ENCODE measurements at places on chromosomes 3 and 15.

DNA sequence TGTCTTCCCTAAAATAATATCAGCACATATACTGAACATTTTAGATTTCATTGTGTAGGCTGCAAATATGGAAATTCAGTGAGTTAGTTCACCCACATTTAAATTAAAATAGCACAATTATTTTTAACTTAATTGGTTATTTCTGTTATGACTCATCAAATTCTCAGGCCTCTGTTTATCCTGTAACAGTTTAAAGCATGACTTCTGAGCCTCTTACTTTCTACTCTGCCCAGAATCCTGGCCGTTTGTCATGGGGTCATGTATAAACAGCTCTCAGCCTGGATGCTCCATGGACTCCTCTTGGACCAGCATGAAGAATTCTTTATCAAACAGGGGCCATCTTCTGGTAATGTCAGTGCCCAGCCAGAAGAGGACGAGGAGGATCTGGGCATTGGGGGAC, 12.2 kb downstream of the TUBGCP4 start:
- no peak for DNase-seq

DNA sequence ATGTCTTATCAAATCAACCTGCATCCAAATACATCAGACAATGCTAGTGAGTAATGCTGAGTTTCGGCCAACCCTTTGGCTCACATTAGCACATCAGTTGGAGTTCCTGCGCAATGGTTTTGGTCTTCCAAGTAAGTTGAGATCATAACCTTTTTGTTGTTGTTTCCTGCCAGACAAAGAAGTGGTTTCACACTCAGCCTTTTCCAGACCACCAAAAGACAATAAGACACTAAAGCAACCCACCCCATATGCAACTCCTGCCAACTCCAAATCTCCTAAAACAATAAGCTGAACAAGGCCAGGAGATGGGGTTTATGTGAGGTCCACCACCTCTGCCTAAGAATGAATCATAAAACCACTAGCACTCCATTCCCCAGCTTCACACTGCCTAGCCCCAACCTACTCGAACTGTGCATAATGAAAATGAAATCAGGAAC, 177.0 kb downstream of the ERC2 start:
- peak; percentile 30 for DNase-seq

DNA sequence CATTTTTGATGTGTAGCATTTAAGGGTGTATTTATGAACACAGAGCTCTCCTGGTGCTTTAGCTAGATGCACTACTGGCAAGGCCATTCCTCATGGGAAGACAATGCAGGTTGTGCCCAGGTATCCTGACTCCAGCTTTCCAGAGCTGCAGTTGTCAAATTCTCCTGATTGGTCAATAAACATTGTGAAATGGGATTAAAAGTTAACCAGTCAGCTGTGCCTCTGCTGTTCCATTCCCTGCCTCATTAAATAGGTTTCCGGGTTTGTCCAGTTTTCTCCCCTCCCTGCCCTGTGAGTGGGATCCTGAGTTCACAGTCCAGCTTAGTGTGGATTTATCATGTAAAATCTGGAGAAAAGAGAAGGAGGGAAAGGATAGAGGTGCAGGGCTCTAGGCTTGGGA, 207.3 kb downstream of the SQOR start:
- DNase-seq, result peak; percentile 64

DNA sequence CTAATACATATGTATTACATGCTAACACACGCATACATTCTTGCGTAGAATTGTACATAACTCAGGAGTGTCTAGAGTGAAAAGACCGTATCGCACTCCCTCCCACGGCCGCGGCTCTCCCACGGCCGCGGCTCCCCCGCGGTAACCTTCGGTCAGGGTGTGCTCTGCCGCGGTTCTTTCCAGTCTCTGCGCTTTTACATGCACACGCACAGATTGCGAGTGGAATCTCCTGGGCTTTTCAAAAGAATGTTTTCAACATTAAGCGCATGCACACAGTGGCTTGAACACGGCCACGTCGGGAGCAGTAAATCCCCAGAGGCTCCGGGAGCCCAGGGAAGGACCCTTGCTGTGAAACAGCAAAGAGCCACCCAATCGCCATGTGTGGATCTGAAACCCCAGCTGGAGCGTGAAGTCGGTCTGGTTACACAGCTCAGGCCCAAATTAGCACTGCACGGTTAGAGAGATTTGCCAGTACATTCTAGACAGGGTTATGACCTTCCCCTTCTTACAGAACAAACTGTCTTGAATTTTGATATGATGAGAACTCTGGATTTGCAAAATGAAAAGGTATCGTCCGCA, 805 bp upstream of the RGMA start:
- DNase-seq, result no peak

DNA sequence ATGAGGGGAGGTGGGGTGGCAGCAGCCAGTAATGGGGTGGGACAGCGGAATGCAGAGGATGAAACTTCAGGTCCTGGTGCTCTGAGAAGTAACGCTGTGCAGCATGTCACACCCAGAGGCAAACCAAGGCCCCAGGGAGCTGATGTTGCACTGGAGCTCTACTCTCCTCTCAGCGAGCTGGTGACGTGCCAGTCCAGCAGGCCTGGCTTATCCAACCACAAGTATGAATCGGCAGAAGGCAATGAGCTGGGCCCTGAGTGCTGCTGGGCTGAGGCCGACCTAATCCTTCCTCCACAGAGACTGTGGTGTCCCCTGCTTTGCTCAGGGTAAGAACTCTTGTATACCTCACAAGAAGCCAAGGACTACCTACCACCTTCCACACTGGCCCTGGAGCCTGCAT, 30.5 kb downstream of the CD86 start:
- no peak for DNase-seq

DNA sequence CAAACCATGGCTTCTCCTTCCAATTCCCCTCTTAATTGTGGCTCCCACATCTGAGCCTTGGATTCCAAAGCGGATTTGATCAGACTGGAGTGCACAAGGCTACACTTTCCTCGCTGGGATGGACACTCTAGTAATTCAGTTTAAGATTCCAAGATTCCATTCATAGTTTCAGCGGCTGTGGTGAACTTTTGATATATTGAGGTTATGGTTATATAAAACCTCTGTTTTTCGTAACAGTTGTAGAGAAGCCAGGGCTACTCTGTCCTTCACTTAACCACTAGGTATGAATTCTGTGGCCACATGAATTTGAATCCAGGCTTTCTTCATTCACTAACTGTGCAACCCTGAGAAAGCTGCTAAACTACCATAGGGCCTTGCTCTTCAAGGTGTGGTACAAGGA, 67.9 kb upstream of the KY start:
- no peak for DNase-seq

DNA sequence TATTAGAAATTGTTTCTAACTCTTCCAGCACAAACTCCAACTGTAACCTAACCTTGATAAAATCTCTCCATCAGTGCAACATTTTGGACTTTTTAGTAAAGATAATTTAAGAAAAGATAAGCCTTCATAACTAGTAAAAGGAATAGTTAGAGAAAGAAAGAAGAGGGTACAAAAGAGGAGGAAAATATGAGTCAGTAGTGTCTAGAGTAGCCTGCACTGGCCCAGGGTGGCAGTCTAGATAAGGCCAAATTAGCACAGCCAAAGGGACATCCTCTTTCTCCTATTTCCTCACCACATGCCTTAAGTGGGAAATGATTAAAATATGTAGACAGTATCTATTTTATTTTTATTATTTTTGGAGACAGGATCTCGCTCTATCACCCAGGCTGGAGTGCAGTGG, 3.7 kb downstream of the PROS1 start:
- DNase-seq, result no peak

GRCh38 chr15:77821188-77821958, 188.7 kb upstream of the LINGO1 start:
- DNase-seq, result no peak

DNA sequence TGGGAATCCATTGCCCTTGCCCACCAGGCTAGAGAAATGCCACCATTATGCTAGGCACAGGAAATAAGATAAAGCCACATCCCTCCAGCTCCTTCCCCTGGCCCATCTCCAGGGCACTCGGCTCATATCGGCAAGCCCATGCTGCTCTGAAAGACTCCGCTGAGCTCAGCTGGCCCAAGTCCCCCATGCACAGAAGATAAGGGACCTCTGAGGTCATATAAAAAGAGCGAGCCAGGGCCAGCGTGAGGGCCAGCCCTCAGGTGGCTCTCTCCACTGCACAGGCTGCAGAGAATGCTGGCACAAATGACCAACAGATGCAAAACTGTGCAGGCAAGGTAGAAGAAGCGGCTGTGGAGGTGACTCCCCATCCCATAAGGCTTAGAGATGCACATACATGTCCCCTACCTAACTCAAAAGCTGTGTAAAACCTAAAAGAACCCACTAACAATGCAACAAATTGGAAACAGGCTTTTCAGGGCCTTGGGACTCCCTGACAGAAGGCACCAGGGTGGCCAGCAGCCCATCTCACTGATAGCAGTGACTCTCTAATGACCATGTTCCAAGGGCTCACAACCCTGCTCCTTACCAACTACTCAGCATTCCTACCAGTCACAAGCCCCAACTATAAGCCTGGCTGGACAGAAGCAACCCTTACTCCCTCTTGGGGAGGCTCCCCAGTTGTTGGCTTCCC, 3.0 kb downstream of the RAB6B start:
- no peak for DNase-seq

- DNase-seq, result no peak
Observed at GRCh38 chr15:101204739-101205535, 46.9 kb downstream of the CHSY1 start.

DNA sequence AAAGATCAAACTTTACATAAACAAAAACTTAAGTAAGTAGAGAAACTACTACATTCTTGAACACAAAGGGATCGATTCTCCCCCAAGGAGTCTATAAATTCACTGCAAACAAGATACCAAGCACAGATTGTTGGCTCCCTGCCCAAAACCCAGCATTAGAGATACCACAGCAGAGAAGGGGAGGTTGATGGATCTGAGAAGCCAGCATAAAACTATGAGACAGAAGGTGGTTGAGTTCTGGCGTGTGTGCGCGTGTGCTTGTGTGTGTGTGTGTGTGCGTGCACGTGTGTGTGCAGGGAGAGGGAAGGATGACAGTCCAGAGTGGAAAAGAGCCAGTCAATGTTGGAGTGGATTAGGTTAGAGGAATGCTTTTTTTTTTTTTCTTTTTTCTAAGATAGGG, 143.2 kb upstream of the PRR20G start:
- no peak for DNase-seq

GRCh38 chr15:95669146-95669922, 661.2 kb upstream of the NR2F2 start:
- no peak for DNase-seq

GRCh38 chr3:166810741-166811445, 569.2 kb downstream of the ZBBX start:
- no peak for DNase-seq

- no peak for DNase-seq
Observed at GRCh38 chr15:96882121-96882772, 551.7 kb downstream of the NR2F2 start.
